ENCODE measurements at places on chromosomes 5 and 9.

GRCh38 chr5:136776022-136776927 lies 410.9 kb upstream of the TRPC7 start:
- no peak for DNase-seq

DNA sequence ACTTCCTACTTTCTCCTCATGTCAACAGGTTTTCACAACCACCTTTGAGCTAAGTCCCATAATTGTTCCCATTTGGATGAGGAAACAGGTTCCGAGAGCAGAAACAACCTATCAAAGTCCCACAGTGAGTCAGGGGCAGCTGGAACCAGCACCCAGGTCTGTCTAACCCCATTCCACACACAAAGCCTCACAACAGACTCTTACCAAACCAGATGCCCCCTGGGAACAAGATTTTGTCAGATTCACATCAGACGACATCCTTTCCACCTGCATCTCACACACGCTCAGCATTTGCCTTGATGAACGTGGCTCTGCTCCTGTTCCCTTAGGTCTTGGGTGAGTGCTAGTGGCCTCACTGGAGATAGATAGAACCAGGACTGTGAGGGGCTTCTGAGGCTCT lies 17.0 kb downstream of the SWI5 start:
- DNase-seq, result no peak

- no peak for DNase-seq
Observed at GRCh38 chr5:134189031-134189430, 12.3 kb upstream of the SKP1 start.

DNA sequence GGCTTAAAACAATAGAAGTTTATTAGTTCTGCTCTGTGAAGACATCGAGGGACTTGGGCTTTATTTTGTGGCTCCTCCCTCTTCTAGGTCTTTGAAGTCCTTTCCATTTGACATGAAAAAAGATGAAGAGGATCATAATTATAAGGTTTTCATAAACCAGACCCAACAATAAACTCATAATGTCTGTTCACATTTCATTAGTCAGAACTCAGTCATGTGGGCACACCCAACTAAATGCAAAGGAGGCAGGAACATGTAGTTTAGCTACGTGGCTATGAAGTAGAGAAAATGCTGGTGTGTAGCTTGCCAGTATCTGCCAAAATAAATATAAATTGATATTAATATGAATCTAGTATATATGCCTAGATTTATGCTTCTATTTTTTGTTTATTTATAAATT lies 393.9 kb upstream of the C9orf72 start:
- no peak for DNase-seq

- DNase-seq, result no peak
Observed at GRCh38 chr5:68187268-68188055, 28.1 kb upstream of the PIK3R1 start.

DNA sequence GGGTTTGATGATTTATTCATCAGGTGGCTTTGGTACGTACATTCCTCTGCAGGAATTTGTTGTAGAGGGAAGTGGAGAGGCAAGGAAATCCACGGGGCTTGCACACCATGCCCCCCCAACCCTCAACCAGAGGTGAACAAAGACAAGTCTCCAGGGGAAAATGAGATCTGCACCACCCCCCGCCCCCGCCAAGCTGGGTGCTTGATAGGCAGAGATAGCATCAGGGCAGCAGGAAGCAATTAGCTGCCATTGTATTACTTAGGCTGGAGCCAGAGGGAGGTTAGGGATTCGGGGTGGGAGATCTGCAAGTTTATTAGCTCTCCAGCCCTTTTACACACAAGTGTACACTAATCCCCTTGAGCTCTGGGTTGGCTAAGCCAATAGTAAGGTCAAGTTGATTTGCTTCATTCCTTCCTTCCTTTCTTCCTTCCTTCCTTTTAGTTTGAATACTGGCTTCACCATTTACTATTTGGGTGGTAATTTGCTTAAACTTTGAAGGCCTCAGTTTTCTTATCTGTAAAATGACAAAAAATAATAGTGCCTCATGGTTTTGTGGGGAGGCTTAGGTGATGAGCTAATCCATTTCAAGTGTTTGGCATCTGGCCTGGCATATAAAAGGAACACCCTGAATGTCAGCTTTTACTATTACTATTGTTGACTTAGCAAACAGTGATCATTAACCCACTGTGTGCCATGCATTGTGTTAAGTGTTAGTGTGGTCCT lies 34.1 kb downstream of the SPRY4 start:
- DNase-seq, result no peak

DNA sequence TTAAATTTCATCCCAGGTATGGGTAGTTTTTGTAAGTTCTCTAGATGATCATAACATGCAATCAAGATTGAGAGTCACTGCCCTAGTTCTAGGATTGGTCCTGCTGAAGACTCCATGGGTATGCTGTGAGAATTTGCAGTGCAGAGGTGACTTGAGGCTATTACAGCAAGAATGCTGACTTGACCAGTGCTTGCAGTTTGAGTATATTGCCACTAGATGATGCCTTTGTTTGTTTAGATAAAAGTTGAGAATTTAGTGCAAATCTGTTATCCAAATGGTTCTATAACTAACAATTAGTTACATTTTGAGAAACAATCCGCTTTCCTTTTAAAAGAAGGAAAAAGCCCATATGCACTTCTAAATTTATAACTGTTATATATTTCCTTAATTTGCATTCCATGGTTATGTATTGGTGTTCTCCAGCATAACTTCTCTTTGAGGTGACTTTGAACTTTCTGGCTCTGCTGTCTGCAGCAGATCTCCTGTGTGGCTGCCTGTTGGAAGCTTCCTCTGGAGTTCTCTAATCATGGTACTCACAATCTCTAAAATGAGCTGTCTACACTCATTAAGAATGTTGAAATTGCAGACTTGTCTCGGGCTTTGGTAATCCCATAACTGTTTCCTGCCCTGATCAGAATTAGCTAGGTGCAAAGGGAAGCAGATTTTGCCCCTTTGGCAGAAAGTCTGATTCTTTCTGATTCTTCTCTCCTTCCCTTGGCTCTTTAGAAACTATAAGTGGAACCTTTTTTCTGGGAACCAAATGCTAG lies 24.9 kb downstream of the MELK start:
- DNase-seq, result no peak

DNA sequence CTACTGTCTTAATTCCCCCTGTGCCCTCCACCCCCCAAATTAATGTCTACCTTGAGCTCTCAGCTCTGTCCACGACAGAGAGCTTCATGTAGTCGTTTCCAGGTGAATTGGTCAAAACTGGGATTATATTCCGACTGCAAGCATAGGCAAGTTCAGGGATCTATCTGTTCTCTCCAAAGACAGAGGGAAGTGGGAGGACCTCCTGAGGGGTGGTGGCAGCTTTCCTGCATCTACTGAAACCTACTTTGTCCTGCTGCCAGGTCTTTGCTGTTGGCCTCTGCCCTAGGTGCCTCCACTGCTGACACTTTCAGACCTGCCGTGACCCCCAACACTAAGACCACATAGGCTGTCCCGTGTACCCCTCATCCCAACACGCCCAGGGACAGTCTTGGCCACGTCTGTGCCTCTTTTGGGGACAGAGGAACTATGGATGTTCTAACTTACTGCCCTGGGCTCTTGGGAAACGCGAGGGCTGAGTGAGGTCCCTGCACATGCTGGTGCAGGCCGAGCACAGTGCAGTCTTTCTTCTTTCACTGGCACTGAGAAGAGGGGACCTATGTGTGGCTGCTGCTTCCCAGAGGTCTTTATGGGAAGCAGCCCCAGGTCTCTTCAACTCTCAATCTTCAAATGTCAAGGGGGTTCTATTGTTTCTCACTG lies 125.6 kb downstream of the NTRK2 start:
- no peak for DNase-seq

- DNase-seq, result no peak
Observed at GRCh38 chr5:38447056-38447455, 109.4 kb downstream of the LIFR start.

DNA sequence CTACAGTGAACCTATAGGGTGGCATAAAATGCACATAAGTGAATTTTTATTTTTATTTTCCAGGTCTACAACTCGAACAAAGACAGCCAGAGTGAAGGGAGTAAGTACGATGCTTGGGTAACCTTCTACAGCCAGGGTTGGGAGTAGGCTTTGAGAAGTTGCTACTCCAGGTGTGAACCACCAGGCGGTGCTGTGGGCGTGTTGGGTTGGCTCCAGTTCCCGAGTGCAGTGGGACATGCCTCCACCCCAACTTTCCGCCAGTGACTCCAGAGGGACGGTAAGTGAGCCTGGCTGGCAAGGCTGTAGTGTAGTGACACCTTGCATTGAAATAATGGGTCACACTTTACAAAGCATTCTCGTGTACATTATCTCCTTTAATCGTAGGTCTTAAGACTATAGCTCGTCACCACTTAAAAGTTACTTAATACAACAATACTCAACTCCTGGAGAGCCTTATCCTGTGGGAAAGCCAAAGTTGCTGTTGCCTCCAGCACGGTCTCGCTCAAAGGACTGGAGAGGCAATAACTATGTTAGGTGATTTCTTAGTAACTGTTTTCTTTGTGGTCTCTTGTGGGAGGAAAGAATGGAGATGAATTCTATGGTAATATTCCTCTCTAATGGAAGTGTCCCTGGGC lies 244.0 kb downstream of the ARHGAP26 start:
- DNase-seq, result no peak

DNA sequence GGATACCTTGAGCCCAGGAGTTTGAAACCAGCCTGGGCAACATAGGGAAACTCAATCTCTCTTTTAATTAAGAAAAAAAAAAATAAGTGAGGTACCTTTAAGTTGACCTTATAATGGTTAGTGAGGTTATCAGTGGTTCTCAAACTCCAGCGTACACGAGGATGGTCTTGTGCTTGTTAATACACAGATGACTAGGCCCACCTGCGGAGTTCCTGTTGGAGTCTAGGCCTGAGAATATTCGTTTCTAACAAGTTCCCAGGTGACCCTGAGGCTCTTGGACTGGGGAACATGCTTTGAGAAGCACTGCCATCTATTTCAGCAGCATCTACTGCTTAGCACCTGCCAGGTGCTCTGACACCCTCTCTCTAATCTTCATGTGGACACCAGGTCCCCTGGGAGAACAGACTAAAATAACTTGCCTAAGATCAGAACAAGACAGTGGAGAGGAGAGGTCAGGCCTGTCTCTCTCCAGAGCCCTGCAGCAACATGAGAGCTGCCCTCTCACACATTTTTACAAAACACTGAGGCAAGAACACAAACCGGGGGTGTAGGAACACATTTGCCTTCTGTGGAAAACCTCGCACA lies 24.6 kb downstream of the TLE1 start:
- DNase-seq, result no peak

DNA sequence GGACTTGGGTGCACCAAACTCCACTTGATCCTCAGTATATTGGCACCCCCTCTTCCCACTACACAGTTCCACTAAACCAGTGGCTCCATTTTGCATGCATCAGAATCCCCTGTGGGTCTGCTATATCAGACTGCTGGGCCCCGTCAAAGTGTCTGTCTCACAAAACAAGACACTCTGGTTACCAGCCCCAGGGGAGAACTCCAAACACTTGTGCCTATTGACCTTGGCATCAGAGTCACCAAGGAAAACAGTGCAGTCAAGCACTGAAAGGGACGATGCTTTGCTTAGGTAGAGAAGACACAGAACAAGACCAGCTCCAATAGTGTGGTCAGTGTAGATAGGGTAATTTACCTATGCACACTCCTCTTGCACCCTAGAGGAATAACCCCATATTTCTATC lies 205.8 kb upstream of the RAI14 start:
- DNase-seq, result no peak

- no peak for DNase-seq
Observed at GRCh38 chr9:128242828-128243214, 33.0 kb downstream of the GOLGA2 start.

- DNase-seq, result no peak
Observed at GRCh38 chr5:154058055-154059038, 19.6 kb downstream of the MFAP3 start.

GRCh38 chr5:94425396-94425795 lies 193.0 kb downstream of the KIAA0825 start:
- no peak for DNase-seq

- no peak for DNase-seq
Observed at GRCh38 chr9:78746010-78746409, 449.1 kb downstream of the PSAT1 start.

GRCh38 chr5:99005506-99005905 lies 76.7 kb upstream of the CHD1 start:
- DNase-seq, result no peak

GRCh38 chr5:136108180-136108611 lies 24.4 kb upstream of the SMAD5 start:
- no peak for DNase-seq

- DNase-seq, result no peak
Observed at GRCh38 chr5:2894316-2894715, 142.8 kb upstream of the IRX2 start.

- no peak for DNase-seq
Observed at GRCh38 chr5:102857076-102857818, 102.1 kb downstream of the PAM start.

DNA sequence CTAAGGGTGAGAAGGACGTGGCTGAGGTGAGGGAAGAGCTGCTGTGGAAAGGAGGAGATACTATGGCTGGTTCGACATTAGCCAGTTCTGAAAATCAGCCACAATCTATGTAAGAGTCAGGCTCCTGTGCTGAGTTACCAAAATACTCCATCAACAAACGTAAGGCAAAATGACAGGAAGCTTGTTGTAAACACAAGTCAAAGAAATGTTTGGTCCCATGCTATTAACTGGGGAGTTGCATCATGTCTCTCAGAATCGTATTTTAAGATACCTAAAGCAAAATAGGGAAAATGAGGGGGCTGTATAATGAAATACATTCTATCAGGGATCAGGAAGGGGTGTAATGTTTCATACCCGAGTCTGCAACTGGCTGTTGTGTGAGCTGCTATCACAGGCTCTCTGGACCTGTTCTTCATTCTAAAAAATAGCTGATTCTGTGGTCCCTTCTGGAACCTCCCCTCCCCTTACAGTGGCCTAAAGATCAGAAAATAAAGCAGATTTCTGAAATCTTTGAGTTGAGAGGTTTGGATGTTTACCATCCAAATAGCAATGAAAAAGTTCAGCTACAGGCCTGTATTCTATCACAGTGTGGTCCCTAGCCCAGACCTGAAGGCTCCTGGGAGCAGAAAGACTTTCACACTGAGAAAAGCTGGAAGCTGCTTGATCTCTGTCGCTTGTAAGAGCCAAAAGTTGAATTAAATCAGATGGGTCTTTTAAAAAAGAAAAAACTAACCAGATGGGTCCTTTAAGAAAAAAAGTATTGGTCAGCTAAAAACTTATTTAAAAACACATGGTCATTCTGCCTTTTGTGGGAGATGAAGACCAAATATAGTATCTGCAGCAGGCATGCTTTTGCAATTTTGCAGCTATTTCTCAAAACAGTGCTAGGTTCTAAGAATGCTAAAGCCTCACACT lies 97.8 kb upstream of the SMC5 start:
- DNase-seq, result no peak

DNA sequence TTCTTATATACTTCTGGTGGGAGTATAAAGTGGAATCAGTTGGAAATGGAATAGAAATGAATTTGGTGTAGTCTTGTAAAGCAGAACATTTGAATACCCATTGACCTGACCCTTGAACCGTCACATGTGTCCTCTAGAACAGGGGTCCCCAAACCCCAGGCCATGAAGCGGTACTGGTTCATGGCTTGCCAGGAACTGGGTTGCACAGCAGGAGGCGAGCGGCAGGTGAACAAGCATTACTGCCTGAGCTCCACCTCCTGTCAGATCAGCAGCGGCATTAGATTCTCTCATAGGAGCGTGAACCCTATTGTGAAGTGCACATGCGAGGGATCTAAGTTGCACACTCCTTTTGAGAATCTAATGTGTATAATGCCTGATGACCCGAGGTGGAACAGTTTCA lies 80.0 kb downstream of the RANBP17 start:
- no peak for DNase-seq

GRCh38 chr9:114924327-114924726 lies 6.1 kb downstream of the TNFSF8 start:
- no peak for DNase-seq
